Muscle of back (tissue), 13 donors: ENCODE measurements at places on chromosomes 2 and 18. TPM values are rescaled to one million over a fixed set of nuclear protein-coding genes. Genes with fewer than 3 reads are reported as not detected.

Gene ERCC3
- polyA plus RNA-seq = 41.5 TPM

Gene FBXO36
- polyA plus RNA-seq = 2.5 TPM

Gene SH3RF3
- 7.0 TPM for polyA plus RNA-seq

Gene TNFAIP6
- polyA plus RNA-seq = 18.9 TPM

Gene LYG2
- not detected for polyA plus RNA-seq

Gene KCNG2
- polyA plus RNA-seq = 0.31 TPM

Gene NYAP2
- polyA plus RNA-seq = 0.04 TPM

Gene IFIH1
- 4.3 TPM for polyA plus RNA-seq

Gene GLI2
- 8.1 TPM for polyA plus RNA-seq

Gene FAM168B
- 74.1 TPM for polyA plus RNA-seq

Gene C2orf80
- polyA plus RNA-seq = not detected

Gene C1QL2
- polyA plus RNA-seq = not detected

- DNase-seq = no peak
Observed at GRCh38 chr2:169118060-169118459, 48.7 kb downstream of the DHRS9 start.

- DNase-seq = no peak
Observed at GRCh38 chr2:39027421-39027820, 93.4 kb downstream of the SOS1 start.

DNA sequence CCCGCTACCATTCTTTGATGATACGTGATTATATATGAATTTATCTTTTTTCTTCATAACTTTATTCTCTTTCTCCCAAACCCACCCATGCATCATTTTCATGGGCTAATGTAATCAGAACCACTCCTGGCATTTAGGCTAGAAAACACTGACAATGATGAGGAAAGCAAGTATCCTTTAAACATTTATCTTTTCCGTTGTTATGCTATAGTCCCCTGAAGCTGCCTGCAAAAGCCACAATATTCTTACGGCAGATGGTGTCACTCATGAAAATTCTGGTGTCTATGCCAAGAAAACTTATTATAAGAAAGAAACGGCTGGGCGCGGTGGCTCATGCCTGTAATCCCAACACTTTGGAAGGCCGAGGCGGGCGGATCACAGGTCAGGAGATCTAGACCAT, 221.8 kb upstream of the CTAGE1 start:
- peak; percentile 10 for DNase-seq

GRCh38 chr2:97743913-97744312, 30.5 kb downstream of the ZAP70 start:
- no peak for DNase-seq

- DNase-seq = no peak
Observed at GRCh38 chr18:26888259-26888658, 22.8 kb upstream of the AQP4 start.

DNA sequence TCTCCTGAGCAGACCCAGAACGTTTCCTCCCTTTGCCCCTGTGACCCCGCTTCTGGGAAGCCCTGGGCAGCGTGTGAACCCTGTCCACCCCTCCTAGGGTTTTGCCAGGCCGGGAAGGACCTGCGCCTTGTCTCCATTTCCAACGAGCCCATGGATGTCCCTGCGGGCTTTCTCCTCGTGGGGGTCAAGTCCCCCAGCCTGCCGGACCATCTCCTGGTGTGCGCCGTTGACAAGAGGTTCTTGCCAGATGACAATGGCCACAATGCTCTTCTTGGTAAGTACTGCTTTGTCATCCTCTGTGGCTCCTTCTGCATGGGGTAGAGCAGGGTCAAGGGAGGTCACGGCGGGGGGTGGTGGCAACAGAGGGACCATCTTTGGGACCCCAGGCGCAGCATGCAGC, 32.5 kb downstream of the GREB1 start:
- no peak for DNase-seq

- DNase-seq = peak; percentile 44
Observed at GRCh38 chr2:112626604-112627059, 19.1 kb upstream of the SLC20A1 start.

DNA sequence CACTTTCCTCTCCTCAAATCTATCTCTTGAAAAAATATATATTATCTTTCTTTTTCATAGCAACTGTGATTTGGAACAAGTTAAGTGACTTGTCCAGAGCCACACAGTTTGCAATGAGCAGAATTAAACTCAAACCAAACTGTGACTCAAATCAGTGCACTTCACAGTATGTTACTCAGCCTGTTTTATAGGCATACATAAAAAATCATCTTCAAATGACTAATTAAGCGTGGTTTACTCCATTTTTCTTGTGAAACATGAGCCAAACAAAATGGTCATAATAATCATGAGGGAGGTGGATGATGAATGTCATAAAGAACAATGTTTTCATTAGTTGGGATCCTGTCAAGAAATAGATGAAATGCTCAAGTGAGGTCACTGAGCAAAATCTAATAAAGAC, 6.1 kb upstream of the CCDC178 start:
- no peak for DNase-seq

- DNase-seq = no peak
Observed at GRCh38 chr2:192060161-192060560, 134.6 kb downstream of the TMEFF2 start.

DNA sequence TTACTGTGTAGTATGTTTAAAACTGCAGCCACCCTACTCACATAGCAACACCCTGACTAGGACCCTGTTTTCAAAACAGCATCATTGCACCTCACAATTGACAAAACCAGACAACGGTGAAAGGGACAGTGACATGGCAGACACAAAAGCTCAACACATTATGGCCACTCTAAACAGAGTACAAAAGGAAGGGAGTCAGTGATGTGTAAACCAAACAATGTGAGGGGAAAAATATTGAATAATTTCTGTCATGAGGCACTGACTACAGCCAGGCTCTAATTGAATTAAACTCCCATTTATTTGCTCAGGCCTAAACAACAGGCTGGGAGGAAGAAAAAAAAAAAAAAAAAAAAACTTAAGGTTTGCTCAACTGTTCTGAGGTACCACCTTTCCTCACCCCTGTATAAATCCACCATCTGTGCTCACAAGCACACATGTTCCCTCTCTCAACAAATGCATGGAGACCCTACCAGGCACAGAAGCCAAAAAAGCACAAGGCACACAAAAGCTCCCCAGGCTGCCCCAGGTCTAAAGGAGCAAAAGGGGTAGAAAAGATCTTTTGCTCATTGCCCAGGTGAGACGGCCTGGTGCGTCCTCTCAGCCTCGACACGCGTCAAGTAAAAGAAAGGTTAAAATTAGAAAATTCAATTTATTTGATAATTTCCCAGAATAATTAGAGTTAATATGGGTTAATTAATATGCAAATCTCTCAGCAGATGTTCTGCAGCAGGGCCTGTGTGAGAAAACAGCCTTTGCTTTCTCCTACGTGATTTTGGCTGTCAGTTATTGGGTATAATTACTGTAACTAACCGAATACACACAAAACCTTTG, 80.9 kb downstream of the ZEB2 start:
- DNase-seq = no peak

GRCh38 chr2:160353166-160353565, 140.4 kb downstream of the RBMS1 start:
- DNase-seq = no peak

- no peak for DNase-seq
Observed at GRCh38 chr2:118242216-118242615, 153.9 kb downstream of the INSIG2 start.

DNA sequence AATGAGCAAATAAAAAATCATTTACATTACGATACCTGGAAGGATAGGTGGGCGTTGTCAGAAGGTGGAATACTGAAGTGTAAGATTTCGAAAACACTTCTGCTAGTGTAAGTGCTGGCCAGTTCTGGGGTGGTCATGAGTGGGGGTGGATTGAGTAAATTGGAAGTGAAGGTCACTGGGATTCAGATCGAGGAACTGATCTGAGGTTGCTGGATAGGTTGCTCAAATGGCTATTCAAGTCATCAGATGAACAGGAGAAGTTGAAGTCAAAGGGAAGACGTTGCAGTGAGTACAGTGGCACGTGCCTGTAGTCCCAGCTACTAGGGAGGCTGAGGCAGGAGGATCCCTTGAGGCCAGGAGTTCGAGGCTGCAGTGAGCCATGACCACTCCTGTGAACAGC, 95.7 kb downstream of the MALT1 start:
- DNase-seq = no peak

GRCh38 chr18:24267878-24268277, 129.0 kb downstream of the CABYR start:
- DNase-seq = no peak

GRCh38 chr2:189425676-189426075, 15.6 kb upstream of the WDR75 start:
- no peak for DNase-seq

GRCh38 chr2:72846171-72847095, 20.6 kb upstream of the EXOC6B start:
- DNase-seq = no peak

- no peak for DNase-seq
Observed at GRCh38 chr2:241302083-241302482, 13.4 kb downstream of the HDLBP start.

DNA sequence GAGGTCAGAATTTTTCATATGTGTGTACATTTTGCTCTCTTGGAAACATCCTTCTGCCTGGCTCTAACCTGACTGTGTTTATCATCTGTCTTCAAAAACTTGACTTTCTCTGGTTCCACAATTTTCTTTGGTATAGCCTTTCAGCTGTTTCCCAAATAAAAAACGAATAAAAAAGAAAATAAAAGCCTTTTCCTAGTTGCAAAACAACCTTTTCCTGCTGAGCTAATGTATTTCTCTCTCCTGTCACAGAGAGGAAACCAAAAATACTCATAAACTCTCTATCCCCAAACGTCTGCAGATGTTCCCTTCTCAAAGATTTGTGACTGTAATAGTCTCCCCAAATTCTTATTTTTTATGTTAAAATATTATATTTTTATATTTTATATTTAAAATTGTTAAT, 505.3 kb upstream of the SLC39A10 start:
- peak; percentile 45 for DNase-seq

DNA sequence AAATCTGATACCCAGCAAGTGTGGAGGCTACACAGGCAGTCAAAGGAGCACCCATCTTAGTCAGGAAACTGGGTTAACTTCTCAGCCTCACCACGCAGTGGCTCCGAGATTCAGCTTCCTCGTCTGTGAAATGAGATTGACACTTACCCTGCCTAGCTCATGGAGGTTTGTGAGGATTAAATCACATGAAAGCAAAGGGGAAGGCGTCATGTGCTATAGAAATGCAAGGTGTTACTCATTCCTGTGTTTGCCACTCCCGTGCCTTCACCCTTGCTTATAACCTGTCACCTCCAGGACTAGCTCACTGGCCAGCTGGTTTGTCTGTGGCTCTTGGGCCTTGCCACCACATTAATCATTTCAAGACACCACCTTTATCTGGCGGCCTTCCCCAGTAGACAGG, 118.9 kb upstream of the FOSL2 start:
- no peak for DNase-seq

- DNase-seq = peak; percentile 67
Observed at GRCh38 chr2:233832869-233833311, 21.4 kb downstream of the HJURP start.

- no peak for DNase-seq
Observed at GRCh38 chr2:72851333-72851732, 25.5 kb upstream of the EXOC6B start.

DNA sequence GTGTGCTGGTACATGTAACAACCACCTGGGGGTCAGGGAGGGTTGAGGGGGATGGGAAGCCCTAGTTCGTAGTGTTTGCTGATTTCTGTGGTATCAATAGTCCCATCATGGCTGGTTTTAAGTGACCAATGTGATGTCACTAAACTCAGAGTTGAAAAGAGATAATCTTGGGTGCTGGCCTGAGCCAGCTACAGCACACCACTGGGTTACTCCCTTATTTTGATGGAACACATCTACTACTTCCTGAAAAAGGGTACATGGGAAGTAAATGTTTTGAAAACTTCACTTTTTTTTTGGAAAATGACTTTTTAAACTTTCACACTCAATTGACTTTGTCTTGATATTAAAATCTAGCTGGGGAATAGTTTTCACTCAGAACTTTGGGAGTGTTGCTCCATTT, 87.0 kb upstream of the CXCR4 start:
- no peak for DNase-seq

GRCh38 chr2:9549420-9549819, 6.2 kb downstream of the ADAM17 start:
- DNase-seq = no peak

- DNase-seq = no peak
Observed at GRCh38 chr2:164661349-164661748, 40.1 kb upstream of the GRB14 start.

- no peak for DNase-seq
Observed at GRCh38 chr18:46042571-46043123, 29.4 kb downstream of the PSTPIP2 start.

DNA sequence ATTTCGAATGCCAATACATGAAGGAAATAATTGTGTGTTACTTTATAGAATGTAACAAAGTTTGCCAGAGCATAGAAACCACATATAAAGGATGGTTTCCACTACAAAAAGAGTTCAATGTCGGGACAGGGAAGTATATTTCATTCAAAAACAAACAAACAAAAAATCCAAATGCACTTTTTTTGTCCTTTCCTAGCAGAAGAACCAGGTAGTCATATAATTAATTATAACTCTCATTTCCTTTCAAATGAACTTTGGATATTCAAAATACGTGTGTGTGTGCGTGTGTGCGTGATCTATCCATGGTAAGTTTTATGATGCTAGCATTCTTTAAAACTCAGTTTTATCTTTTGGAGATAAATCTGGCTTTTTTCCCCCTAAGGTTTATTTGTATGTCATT, 8.3 kb downstream of the FN1 start:
- no peak for DNase-seq

- DNase-seq = no peak
Observed at GRCh38 chr2:199160081-199160480, 297.7 kb downstream of the SATB2 start.
